ENCODE measurements at places on chromosomes 1 and 21.

DNA sequence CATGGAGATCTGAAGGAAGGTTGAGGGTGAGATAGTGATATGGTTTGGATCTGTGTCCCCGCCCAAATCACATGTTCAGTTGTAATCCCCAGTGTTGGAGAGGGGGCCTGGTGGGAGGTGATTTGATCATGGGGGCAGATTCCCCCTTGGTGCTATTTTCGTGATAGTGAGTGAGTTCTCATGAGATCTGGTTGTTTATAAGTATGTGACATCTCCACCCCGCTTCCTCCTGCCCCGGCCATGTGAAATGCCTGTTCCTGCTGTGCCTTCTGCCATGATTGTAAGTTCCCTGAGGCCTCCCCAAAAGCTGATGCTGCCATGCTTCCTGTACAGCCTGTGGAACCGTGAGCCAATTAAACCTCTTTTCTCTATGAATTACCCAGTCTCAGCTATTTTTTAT is 451.9 kb upstream of the VAMP3 start:
- DNase-seq = no peak

GRCh38 chr1:109235137-109235536 is 14.2 kb upstream of the CELSR2 start:
- DNase-seq = no peak

DNA sequence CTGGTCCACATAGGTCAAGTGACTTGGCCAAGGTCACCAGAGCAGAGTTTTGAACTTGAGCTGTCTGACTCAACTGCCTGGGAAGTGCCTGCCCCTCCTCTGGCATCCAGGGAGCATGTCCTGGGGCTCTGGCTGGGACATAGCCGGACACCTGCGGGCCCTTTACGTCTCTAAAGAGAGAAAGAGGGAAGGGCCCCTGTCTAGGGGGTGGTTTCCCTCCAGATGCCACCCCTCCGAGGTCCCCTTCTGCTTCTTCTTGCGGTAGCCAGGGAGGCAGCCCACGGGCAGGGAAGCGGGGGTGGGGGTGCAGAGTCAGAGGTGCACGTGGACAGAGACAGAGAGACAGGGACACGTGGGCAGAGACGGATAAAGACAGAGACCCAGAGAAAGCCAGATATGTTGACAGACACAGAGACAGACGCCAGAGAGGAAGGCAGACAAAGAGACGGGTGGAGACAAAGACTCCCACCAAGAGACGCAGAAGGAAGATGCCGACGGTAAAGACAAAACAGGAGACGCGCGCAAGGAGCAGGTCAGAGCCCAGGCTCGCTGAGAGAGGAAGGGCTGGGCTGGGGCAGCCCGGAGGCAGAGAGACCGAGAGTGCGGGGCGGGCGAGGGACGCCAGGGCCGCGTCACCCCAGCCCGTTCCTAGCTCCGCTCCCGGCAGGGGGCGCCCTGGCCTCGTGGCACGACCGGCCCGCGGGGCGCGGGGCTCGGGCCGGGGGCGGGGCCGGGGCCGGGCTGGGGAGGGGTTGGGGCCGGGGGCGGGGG is 458 bp upstream of the ALPL start:
- peak; percentile 78 for DNase-seq

GRCh38 chr1:205575294-205575885 is 56.4 kb downstream of the ELK4 start:
- DNase-seq = no peak

GRCh38 chr1:182061594-182061993 is at the start of gene ZNF648:
ZNF648 (minus strand) TSS chr1:182061712; CDS start chr1:182058010, 3,702 bp downstream.
- no peak for DNase-seq

DNA sequence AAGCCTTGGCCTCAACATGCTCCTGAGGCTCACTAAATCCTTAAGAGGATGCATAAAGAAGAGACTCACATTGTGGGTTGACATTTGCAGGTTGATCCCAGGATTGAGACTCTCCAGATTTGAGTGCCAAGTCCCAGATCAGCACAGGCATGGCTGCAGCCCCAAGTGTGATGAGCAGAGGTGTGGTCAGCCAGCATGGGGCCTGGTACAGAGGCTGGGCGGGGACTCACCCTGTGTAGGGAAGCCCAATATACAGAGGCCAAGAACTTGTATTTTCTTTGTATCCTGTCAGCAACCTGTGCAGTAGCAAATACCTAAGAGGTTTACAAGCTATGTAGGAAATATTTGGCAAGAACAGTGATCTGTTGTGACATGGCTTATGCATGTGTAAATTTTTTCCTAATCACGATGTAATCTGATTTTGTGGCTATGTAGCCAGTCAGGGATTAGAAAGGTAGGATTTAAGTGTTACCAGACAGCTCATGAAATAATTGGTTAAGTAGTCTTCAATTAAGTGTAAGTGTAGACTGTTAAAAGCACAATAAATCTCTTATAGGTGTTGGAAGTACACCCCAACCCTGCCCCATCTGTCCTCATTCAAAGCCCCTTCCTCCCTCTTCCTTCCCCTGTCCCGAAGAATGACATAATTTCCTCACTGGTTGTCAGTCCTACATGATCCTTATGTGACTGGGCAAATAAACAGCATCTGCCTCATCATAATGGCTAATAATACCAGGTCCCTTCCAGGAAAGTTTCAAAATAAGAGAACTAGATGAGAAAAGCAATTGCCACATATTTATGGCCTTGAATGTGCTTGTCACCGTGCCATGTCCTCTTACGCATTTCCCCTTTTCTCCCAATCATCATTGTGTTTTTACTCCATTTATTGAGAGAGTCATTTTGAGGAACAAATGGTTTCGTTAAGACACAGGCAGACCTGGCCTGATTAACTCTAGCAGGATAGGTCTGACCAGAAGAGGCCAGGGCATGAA is 120.9 kb downstream of the HLX start:
- DNase-seq = no peak

- DNase-seq = no peak
Measured at GRCh38 chr1:171421413-171422020, 63.8 kb upstream of the PRRC2C start.

GRCh38 chr1:11985171-11985570 is 4.9 kb downstream of the MFN2 start:
- no peak for DNase-seq

DNA sequence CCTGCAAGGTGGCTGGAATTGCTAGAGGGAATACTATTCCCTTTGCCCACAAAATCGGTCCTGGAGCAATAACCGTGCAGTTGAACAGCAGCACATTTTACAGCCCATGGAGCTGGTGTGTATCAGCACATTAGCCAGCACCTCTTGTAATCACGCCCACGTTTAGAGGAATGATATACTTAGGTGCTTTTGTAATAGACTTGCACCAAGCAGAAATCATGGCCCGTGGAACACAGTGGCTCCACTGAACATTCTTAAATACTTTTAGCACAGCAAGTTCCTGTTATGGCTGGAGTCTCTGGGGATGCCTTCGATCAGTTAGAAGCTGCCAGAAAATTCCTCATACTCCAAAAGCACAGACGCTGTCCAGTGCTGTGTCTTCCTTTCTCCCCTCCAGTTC is 218.1 kb upstream of the FAM78B start:
- DNase-seq = no peak

DNA sequence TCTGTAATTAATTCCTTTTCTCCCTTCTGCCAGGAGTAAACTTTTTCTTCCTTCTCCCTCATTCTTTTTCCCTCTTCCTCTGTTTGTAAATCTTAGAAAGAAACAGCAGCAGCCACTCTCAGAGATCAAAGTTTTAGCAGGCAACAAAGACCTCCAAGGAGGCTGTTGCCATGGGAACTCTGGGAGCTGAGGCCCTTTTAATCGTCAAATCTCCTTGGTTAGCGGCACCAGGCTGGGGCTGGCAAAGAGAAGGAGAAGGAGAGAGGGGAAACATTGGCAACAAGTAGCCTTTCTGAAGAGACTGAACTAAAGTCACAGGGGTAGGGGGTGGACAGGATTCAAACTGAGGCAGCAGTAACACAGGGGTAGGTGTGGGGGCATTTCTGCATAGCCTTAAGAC is 25.2 kb downstream of the ILDR2 start:
- no peak for DNase-seq

DNA sequence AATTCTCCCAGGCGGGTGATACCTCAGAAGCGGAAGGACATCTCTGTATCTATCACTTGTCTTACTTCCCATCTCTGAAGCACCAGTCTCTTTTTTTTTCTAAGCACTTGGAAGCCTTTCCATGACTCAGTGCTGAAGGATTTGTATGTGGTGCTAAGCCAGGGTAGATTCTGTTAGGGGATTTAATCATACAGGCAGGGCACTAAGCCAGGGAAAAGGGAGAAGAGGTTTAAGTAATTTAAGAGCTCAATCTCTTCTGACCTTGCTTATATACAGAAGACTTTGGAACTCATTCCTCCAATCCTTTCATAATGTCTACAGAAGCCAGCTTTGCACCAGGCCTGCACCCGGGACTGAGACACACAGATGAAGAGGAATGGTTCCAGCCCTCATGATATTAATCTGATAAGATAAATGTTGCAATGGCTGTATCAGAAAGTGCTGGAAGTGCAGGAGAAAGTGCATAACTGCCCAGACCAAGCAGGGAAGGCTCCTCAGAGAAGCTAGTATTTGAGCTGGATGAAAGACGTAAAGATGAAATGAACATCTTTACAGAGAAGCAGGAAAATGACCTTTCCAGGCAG is 11.0 kb downstream of the FAM163A start:
- no peak for DNase-seq

DNA sequence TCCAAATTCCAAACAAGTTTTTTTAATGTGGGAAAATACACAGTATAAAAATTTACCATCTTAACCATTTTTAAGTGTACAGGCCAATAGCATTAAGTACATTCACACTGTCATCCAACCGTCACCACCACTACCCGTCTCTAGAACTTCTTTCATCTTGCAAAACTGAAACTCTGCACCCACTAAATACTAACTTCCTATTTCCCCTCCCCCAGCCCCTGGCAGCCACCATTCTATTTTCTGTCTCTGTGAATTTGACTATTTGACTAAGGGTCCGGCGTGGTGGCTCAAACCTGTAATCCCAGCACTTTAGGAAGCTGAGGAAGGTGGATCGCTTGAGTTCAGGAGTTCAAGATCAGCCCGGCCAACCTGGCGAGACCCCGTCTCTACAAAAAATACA is 36.1 kb downstream of the CLSTN1 start:
- DNase-seq = no peak

DNA sequence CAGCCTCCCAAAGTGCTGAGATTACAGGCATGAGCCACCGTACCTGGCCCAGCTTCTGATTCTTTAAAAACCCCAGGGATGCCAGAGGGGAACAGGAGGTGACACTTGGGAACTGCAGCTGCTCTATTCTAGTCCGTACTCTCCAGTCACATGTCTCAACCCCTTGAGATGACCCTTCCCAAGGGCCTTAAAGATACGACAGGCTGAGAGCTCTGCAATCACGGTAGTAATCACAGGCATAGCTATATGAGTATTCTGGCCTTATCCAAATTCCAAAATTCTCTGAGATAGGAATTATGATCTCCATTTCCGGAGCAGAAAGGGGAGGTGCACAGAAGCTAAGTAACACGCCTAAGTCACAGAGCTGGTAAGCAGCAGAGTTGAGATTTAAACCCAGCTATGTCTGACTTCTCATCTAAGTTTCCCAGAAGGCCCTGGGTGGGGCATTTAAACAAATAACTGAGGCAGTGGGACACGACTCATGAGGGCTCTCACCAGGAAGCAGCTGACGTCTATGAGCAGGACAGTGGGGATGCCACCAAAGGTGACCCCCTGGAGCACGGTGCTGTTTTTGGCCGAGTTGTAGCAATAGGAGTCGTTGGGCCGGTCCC is 5.2 kb downstream of the TMEM63A start:
- DNase-seq = no peak
